ENCODE measurements at places on chromosomes 7 and 10.

GRCh38 chr10:93991596-93992284, 2.0 kb upstream of the PLCE1 start:
- DNase-seq, result no peak

DNA sequence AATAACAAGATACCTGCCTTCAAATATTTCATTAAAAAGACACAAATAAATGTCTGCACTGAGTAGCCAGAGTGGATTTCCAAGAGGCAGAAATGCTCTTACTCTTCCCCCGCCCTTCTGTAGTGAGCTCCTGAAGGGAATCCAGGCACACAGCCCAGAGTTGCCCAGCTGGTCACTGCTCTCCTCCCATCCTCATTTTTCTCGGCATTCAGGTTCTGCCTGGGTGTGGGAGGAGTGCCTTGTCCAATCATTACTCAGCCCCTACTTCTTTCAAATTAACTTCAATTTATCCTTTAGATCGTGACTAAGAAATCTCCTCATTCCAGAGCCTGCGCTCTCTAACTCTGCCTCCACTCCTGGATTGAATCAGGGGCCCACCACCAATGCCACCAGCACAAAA, 12.2 kb downstream of the CCDC6 start:
- DNase-seq, result no peak

GRCh38 chr7:157272351-157273207, 64.2 kb upstream of the DNAJB6 start:
- no peak for DNase-seq

DNA sequence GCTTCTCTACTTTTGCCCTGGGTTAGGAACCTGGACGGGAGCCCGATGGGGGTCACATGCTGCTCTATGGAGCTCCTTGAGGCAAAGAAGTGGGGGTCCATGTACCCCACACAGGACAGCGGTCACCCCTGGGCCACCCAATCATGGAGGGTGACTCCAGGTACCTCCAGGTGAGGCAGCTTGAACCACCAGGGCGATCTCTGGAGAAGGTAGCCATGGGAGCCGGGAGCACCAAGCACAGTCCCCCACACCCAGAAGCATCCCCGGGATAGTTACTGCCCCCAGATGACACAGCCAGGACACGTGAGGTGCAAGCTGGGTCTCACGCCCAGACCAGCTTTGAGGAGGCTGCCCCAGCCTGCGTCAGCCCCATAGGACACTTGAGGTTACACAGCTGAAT, 58.4 kb downstream of the C10orf143 start:
- DNase-seq, result no peak

GRCh38 chr10:114172776-114173602, 1.0 kb downstream of the CCDC186 start:
- no peak for DNase-seq

DNA sequence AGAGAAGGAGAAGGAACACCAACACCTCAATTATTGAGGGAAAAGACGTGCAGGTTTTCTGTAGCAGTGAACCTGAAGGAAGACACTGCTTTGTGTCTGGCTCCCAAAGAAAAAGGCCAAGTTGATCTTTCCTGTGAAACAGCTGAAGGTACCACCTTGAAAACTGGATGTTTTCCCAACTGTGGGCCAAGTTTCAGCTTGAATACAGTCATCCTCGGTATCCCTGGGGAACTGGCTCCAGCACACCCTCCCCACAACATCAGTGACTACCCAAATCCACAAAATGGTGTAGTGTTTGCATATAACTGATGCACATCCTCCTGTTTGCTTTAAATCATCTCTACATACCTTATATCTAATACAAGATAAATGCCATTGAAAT, 297.0 kb upstream of the PITRM1 start:
- DNase-seq, result no peak

GRCh38 chr10:15313047-15313446, 58.0 kb downstream of the FAM171A1 start:
- DNase-seq, result no peak
